Activated effector memory CD4-positive, alpha-beta T cell treated with Interleukin-2 at 50 U/mL for 16 hours (primary cell): ENCODE measurements at places on chromosomes 5 and 9.

DNA sequence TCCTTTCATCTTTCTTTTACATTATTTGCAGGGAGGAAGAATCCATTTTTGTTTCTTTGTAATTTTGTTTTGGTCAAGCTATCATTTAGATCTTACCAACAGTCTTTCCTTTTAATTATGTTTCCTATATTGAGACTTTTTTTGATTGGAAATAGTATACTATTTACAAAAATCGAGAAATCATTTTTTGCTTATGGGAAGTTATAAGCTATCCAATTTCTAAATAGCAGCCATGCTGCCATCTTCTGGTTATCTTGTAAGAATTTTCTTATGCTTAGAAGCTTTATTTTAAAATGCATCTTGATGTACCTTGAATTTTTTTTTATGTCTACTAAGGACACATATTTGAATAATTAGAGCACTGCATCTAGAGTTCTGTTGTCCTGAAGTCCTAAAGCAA, 821.2 kb downstream of the PTPRD start:
- DNase-seq, result no peak

- no peak for DNase-seq
Measured at GRCh38 chr5:9927106-9927505, 297.0 kb upstream of the TAS2R1 start.

DNA sequence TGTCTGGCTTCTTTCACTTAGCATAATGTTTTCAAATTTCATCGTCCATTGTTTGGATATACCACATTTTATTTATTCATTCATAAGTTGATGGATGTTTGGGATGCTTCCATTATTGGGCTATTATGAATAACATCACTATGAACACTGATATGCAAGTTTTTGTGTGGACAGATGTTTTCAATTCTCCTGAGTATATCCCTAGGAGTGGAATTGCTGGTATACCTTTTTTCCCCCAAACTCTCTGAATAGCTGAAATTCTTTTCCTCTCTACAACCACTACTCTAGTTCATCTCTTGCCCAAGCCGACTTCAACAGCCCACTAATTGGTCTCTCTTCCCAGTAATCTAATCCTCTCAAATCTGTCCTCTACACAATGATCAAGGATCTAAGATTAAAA, 4.7 kb upstream of the ZFR start:
- no peak for DNase-seq

DNA sequence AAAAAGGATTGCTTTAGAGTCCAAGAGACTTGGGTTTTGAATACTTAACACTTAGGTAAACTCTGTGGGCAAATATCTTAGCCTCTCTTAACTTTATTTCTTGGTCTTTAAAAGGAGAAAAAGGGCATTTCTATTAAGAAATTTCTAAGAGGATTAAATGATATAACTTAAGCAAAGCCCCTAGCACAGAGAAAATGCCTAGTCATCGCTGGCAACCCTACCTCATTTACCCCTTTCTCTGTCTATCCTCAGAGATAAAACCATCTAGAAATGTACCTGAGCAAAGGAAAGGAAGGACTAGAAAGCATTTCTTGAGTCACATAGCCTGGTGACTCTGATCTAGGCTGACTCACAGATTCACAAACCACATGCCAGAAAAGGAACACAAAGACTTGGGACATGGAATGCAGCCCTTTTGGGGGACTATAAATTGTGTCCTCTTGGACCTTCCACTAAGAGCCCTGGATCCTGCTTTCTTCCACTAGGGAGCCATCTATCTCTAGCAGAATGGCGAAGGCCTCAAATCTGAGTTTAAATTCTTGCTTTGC, 120.6 kb downstream of the FOXD1 start:
- DNase-seq, result no peak

DNA sequence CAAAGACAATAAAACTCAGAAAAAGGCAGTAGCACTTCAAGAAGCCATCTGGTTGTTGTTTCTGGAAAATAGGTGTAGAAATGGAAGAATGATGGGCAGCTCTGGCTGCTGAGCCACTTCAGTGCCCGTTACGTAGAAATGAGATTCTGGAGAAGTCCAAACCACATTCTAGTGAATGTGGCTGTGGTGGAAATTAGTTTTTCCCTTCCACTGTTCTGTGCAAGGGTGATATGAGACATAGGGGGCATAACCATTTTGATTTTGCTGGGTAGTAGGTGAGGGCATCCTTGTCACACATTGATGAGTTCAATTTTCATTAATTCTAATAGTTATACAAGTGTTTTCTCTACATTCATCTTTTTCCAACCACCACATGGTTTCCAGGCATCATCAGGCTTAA, 275.1 kb downstream of the MCTP1 start:
- DNase-seq, result no peak
